SJSA1 (cell line): ENCODE measurements at places on chromosomes 2 and 18. TPM values are rescaled to one million over a fixed set of nuclear protein-coding genes. Genes with fewer than 3 reads are reported as not detected.
A peak's percentile ranks its signal among the peaks of the same experiment; 100 is the strongest.

DNA sequence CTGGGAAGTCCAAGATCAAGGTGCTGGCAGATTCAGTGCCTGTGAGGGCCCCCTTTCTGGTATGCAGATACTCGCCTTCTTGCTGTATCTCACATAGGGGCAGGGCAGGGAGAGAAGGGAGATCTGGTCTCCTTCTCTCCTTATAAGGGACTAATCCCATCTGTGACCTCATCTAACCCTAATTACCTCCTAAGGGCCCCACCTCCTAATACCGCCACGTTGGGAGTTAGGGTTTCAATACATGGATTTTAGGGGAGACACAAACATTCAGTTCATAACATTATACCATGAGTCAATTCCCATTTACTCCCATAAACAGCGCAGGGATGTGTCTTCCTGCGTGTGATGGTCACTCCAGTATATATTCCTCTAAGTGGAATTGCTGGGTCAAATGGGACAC is 73.8 kb upstream of the TXNDC2 start:
- DNase-seq: no peak

DNA sequence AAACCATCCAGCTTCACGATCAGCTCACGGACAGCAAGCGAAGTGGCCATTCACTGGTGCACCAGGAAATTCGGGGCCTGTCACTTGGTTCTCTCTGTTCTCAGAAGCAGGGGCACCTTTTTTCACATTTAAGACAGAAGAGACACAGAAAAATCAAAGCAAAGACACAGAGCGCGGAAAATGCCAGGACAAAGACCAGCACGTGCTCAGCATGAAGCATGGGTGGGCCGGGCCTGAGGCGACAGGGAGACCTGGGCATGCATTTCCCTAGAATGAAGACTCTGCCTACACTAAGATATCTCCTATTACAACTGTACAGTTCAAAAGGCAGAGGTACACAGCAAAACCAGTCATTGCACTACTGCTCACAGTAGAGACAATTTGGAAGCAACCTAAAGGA is 117.4 kb upstream of the ID2 start:
- DNase-seq: no peak

DNA sequence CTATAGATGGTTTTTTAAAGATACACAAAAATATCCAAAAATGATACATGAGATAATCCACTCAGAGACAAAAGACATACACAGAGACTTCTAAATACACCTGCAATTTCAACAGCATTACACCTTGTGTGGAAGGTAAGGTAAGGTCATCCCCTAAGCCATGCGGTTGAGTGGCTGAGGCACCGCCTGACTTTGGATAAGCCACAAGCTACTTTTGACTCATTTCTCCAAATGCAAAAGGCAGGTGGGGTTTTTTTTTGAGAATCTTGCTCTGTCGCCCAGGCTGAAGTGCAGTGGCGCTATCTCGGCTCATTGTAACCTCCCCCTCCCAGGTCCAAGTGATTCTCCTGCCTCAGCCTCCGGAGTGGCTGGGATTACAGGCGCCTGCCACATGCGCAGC is 13.1 kb downstream of the AP1S3 start:
- DNase-seq: no peak

SAG gene
- total RNA-seq: not detected in 2 replicates

- no peak for DNase-seq
Observed at GRCh38 chr18:32439802-32440201, 30.9 kb downstream of the GAREM1 start.

DNA sequence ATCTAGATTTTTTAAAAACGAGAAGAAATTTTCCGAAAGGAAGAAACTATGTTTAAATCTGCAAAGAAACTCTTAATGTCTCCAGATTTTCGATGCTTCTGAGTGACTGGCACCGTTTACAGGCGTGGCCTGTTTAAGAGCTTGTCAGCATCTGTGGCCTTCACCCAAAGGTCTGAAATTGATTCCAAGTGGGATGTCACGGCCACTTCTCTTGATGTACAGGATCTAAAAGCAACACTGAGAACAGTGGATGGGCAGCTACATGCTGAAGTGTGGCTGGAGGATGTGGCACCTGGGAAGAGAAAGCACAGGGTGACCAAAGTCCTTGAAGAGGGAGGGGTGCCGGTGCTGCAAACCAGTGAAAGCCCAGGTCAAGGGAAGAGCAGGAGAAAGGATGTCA is 28.0 kb downstream of the EMILIN2 start:
- DNase-seq: no peak

POLE4 gene
- total RNA-seq: 46.8 and 88.9 TPM in 2 replicates

DNA sequence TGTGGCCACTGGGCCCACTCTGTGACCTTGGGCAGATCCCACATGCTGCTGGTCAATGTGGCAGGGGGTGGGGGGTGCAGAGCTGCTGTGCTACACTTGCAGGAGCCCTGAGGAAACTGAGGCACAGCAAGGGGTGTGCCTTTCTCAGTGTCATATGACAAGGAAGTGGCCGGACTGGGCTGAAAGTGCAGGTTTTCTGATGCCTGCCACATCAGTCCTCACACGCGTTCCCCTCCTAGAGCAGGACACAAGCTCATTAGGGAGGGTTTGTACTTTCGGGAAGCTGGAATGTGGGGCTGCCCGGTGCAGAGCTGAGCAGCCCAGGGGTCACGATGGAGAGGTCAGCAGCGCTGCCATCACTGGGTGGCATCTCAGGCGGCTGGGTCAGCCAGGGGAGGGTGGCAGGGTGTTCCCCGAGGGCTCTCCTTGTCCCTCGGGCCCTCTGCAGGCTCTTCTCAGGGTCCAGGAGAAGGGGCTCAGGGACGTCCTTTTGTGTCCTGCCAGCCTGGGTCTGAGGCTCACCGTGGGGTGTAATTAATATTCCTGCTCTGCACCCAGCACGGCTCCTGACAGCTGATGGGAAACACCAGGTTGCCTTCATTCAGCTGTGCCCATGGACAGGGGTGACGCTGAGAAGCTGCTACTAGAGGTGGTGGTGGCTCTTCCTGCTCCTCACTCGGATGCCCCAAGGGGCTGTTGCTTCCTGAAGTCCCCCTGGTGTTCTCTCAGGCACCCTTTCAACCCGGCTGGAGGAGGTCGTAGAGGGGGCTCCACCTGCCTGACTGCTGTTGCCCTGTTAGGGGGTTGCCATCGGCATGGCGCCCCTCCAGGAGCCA is 62.1 kb upstream of the HDAC4 start:
- DNase-seq: peak; percentile 34

- DNase-seq: peak; percentile 40
Observed at GRCh38 chr18:48949606-48950535, 894 bp downstream of the SMAD7 start.

LAMA1 gene
- 5.2 and 6.4 TPM in 2 replicates for total RNA-seq

- no peak for DNase-seq
Observed at GRCh38 chr2:115163572-115163971, 721.1 kb downstream of the DPP10 start.

DNA sequence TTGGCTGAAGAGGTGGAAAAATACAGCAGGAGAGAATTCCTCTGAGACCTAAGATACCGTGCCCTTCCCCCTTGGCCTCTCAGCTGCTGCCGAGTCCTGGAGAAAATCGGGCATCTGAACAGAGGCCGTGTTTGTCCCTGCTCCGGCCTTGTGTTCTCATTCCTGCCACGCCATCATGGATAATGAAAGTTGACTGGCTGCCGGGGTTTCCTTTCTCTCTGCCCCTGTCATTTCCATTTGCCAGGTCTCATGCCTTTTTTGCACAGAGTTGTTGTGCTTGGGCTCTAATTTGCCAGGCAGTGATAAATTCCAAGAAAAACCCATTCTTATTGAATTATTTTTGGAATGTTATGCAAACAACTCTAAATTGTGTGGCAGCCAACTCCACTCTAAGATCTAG is 496.9 kb upstream of the TNP1 start:
- peak; percentile 44 for DNase-seq

GRCh38 chr18:53795061-53795460 is 429.4 kb downstream of the MBD2 start:
- no peak for DNase-seq

GRCh38 chr18:11020161-11020853 is 129.1 kb downstream of the PIEZO2 start:
- no peak for DNase-seq

- no peak for DNase-seq
Observed at GRCh38 chr2:187976986-187977333, 314.7 kb upstream of the GULP1 start.

ALK gene
- total RNA-seq: not detected in 2 replicates

CGREF1 gene
- total RNA-seq: 2.1 and 3.1 TPM in 2 replicates

DNA sequence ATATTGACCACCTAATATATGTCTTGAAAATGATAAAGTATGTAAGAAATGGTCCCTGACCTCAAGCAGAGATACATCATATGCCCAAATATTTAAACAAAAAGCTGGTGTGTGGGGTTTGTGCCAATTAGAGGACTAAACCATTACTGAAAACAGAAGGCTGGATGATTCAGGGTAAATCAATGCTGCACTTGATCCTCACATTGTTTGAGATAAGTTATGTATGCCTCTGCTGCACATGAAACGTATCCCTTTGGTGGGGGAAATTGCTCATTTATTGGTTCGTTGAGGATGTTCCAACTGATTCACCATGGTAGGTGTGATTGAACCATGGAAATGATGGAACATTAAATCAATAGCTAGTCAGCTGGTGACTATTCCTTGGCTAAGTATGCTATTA is 24.7 kb upstream of the DARS1 start:
- no peak for DNase-seq

GAREM1 gene
- total RNA-seq: 2.9 and 5.1 TPM in 2 replicates

AGXT gene
- 0.26 TPM in 1 of 2 replicates, not detected in the other for total RNA-seq

MOCOS gene
- 0.16 and 0.34 TPM in 2 replicates for total RNA-seq

DNA sequence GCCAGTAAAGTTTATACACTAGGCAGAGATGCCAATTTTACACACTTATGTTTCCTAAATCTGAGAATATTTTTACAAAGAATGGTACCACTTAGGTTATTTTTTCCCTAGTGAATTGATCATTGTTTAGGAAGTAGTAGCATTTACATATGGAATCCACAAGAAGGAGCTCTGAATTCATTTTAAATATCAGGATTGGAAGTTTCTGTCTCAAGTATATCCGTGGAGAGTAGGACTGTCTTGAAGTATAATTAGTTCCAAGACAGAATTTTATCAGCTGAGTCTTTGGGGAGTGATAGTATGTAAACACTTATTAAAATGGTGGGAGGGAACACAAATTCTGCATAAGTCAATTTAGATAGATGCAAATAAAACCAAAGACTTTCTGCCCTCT is 82.3 kb upstream of the FAM98A start:
- DNase-seq: no peak

GAL3ST2 gene
- total RNA-seq: not detected in 2 replicates

DNA sequence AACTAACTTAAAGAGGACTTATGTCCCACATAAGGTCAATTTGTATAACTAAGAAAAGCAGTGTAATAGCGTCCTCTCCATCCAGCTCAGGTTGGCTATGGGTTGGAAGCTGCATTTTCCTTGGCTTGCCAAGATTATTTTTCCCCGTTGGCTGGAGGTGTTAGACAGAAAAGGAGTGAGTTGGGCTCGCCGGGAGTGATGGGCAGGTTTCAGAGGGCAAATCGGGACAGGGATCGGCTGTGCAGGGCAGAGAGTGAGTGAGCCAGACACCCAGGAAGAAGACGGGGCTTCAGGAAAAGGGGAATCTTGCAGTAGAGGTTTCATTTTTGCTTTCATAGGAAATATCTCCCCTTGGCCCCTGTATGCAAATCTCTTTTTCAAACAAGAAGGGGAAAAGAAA is 41.5 kb upstream of the MAP3K20 start:
- DNase-seq: no peak

- no peak for DNase-seq
Observed at GRCh38 chr2:196963043-196963442, 36.5 kb upstream of the PGAP1 start.

OSBPL6 gene
- 0.03 and 0.95 TPM in 2 replicates for total RNA-seq

- DNase-seq: no peak
Observed at GRCh38 chr18:69557282-69557681, 156.6 kb downstream of the DOK6 start.

DNA sequence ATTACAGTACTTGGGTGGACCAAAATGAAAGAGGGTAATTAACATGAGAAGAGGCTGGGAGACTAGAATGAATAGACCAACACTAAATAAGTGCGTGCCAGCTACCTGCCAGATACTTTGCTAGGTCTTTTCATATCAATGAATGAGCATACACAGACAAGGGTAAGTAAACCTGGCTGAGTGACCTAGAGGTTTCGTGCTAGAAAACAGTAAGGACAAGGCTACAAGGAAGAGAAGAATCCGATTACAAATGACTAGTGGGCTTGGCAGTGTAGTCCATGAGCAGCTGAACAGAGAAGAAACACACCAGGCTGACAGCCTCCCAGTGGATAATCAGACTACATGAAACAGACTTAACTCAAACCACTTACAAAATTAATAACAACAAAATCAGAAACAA is 64.6 kb downstream of the THADA start:
- no peak for DNase-seq

OR6B2 gene
- not detected in 2 replicates for total RNA-seq

ZNF385B gene
- not detected in 2 replicates for total RNA-seq

- peak; percentile 31 for DNase-seq
Observed at GRCh38 chr2:3041246-3041645, 336.4 kb downstream of the EIPR1 start.

- no peak for DNase-seq
Observed at GRCh38 chr18:8324343-8325065, 284.7 kb upstream of the RAB12 start.

- DNase-seq: no peak
Observed at GRCh38 chr18:58239879-58240278, 195.9 kb downstream of the NEDD4L start.

GRCh38 chr2:23249348-23249747 is 135.6 kb upstream of the KLHL29 start:
- no peak for DNase-seq

ADD2 gene
- total RNA-seq: not detected in 2 replicates

DNA sequence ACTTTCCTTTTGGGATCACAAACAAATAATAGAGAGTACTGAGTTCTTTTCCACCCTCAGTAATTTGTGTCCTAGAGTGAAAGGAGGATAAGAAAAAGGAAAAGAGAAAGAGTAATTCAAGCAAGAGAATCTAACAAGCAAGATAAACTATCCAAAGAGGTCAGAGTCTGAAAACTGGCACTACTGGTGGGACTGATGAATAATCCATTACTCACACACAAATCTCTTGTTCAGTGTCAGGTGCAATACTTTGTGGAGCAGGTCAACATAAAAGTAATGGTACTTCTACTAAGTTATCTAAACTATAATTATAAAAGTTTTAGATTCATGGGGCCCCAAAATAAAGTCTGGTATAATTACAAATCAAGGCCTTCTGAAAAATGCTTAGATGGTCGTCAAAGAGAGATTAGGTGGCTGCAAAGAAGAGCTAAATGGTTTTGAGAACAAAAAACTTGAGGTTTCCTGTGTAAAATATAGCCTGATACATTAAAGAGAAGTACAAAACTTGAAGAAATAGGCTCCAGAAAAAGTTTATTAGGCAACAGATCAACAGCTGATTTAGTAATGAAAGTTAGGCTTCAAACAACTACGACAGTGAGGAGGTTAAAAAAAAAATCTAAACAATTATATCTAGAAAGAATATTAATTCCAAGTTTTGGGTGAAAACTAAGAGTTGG is 109.4 kb downstream of the BAZ2B start:
- no peak for DNase-seq

DNA sequence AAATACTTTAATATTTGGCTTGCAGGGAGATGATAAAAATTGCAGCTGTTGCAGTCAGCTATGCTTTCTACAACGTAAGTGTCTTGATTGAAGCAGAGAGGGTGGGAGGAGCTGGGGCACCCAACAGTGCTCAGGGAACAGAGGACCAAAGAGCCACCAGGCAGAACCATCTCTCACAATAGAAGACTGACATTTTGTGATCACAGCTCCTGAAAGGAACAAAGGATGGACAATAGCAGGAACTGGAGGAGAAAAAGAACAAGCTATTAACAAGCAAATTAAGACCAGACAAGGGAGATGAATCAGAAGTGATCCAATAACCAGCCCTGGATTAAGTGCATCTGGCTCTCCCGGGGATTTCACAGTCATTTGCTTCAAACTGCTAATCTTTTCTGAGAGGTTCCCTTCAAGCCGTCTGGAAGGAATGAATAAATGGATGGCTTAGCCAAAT is 65.7 kb upstream of the SMAD2 start:
- no peak for DNase-seq
